Stimulated activated CD8-positive, alpha-beta memory T cell treated with anti-CD3 and anti-CD28 coated beads, Interleukin-7, amount 100 ng/mL, for 1 hour (primary cell): ENCODE measurements at places on chromosomes 13 and 19.

DNA sequence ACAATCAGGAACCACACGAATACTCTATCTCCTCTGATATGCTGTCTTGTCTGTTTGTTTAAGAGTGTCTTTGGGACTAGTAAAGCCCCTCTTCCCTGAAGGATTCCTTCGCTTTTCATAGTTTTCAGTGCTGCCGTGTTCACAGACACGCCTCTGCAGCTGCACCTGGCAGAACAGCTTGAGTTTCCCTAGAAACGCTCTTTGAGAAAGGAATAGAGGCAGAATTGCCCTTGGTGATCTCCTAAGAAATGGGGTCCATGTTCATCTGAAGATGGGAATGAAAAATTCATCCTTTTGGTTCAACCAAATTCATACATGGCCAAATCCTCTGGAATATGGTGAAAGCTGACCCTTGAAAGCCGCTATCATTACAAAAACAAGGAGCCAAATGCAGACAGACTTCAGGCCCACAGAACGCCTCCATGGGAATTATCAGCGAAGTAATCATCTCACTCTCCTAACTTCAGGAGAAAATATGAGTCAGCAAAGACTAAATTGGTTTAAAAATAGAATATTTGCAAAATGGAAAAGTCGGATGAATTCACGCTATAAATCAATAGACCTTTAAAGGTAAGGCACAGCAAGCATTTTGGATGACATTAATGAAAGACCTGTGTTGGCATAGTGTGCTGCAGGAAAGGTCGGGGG lies 5.5 kb downstream of the SACS start:
- no peak for DNase-seq

DNA sequence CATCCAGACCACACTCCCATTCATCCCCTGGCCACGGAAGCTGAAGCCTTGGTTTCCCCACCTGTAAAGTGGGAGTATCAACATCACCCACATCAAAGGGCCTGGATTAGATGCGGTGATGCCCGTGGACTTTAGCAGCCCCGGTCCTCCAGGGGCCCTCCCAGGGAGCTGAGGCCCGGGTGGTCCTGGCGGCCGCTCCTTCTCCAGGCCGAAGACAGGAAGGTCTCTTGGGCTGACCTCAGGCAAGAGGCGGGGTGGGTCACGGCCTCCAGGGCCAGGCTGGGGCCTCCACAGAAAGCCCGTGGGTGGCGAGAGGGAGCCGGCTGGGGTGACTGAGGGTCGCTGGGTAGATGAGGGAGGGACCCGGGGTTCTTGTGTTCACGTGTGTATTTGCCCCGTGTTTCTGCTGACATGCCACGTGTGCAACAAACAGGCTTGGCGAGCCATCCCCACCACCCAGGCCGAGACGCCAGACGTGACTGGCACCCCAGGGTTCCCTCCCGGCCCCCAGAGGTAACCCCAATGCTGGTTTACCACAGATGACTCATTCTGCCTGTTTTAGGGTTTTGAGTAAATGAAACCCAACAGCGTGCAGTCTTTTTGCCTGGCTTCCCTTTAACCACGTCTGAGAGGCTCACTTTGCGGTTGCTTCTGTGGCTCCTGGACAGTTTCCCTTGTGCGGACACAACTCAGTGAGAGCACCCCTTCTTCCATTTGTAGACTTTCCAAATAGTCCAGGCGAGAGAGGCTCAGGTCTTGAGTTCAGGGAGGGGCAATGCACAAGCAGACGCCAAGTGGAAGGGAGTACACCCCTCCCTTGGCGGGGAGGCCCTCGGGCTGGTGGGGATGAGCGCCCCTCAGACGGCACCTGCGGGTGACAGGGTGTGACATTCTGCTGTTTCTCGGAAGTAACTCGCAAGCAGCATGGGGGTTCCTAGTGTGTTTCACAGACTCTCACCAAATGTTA lies 42.9 kb downstream of the C13orf46 start:
- peak; percentile 36 for DNase-seq

GRCh38 chr19:8611391-8611876 lies 919 bp upstream of the ADAMTS10 start:
- DNase-seq, result no peak

DNA sequence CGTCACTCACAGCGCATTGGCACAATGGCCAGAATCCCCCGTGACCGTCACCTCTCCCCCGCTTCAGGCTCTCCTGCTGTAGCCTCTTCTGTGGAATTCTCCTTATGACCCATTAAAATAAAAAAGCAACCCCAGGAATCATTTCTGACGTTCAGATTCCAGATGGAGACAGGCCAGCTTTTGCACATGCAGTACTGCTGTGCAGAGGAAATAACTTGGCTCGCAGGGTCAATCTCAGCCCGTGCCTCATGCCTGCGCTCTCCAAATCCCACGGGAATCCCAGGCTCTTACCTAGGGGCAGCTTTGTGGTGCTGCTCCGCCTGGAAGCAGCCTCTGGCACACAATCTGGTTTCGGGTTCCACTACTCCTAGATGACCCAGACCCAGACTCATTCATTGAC lies 32.7 kb upstream of the SOX1 start:
- no peak for DNase-seq

- no peak for DNase-seq
Measured at GRCh38 chr13:87894059-87894458, 222.9 kb downstream of the SLITRK5 start.

- DNase-seq, result peak; percentile 58
Measured at GRCh38 chr19:20077791-20078463, at the start of gene ZNF90. Gene ZNF90 (plus strand): TSS chr19:20078000. CDS start chr19:20078133, 133 bp downstream.

GRCh38 chr19:28314756-28315155 lies 898.2 kb downstream of the UQCRFS1 start:
- no peak for DNase-seq

DNA sequence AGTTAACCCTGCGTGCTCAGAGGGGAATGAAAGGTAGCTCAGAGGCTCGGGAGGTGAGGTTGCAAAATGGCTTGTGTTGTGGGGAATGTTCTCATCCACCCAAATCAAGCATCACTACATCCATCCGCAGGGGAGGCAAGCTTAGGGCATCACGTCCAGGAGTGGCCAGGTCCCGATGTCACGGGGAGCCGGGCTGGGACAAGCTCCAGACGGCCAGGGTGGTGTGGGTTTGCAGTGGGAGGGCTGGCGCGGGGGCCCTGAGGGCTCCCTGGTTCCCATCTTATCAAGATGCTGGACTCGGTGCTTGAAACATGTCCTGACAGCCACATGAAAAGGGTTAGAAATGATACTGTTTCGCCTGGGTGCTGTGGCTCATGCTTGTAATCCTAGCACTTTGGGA lies 25.8 kb downstream of the EPN1 start:
- no peak for DNase-seq

DNA sequence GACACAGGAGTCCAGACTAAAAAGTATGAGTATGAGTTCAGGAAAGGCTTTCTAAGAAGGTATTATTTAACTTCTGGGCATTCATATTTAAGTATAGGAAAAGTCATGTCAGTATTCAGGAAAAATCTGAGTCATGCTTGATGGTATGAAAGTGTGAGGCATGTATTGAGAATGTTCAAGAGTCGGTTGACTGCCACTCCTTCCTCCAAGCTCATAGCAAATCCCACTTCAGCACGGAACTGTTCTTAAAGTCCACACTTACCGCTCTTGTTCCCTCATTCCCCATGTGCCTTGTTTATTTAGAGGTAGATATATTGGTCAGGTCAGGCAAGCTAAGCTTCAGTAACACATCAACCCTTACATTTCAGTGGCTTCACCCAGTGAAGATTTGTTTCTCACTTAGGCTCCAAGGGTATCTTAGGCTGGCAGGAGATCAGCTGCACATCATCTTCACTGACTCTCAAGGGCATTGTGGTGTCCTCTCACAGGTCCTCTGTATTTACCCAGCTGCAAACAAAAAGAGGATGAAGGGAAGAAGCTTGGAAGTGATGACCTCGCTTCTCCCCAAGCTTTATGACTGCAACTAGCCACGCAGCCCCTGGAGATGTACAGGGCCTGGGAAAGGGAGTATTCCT lies 1189.2 kb downstream of the EFNB2 start:
- DNase-seq, result no peak

DNA sequence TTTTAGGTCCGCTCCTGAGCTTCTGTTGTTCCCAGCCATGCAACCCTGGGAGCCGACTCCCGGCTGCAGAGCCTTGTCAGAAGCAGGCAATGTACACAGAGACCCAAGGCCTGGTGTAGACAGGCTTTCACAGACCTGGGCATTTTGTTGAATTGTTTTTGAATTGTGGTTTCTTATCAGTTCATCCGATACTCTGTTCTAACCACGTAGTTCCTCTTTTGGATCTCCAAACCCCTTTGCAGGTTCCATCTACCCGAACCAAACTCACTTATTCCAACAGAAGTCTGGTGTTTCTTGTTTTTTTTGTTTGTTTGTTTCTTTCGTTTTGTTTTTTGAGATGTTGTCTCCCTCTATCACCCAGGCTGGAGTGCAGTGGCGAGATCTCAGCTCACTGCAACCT lies 6.3 kb upstream of the NLRP2 start:
- DNase-seq, result no peak

DNA sequence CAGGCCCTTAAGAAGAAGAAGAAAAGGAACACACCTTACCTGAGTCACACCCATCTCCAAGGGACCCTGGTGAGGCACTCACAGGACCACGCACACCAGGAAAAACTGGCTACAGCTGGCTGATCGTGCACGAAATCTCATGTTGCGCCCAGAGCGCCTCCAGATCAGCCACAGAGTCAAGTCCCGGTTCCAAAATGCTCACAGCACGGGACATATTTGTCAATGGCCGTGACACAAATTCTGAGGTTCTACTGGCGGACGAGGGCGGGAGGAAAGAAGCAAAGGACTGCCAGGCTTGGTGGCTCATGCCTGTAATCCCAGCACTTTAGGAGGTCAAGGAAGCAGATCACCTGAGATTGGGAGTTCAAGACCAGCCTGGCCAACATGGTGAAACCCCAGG lies 21.5 kb downstream of the SH3GL1 start:
- DNase-seq, result no peak

DNA sequence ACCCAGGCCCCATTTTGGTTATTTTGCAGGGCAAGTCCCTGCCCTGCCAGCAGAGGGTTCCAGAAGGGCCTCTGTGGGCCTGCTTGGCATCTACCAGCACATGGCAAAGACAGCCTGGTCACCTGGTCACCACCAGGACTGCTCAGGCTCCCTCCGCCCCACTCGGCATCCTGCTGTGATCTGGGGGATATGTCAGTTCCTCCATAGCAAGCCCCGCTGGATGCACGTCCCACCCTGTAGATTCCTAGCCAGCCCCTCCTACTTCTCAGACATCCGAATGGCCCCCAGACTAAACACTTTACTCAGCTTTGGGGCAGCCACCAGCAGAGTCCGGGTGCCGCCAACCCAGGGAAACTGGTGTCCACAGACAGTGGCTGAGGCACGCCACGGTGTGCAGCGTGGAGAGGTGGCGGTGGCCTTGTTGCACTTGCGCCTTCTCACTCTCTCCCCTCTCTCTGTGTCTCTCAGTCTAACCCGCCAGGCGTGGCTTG lies 31.8 kb upstream of the USE1 start:
- DNase-seq, result no peak

DNA sequence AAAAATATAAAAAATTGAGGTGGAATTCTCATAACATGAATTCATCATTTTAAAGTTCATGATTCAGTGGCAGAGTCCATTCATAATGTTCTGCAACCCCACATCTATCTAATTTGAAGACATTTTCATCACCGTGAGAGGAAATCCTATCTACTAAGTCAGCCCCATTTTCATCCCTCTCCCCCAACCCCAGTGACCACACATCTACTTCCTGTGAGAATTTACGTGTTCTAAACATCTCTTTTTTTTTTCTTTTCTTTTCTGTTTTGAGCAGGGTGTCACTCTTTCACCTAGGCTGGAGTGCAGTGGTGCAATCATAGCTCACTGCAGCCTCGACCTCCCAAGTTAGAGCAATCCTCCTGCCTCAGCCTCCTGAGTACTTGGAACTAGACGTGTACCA lies 17.5 kb downstream of the ATCAY start:
- DNase-seq, result no peak

DNA sequence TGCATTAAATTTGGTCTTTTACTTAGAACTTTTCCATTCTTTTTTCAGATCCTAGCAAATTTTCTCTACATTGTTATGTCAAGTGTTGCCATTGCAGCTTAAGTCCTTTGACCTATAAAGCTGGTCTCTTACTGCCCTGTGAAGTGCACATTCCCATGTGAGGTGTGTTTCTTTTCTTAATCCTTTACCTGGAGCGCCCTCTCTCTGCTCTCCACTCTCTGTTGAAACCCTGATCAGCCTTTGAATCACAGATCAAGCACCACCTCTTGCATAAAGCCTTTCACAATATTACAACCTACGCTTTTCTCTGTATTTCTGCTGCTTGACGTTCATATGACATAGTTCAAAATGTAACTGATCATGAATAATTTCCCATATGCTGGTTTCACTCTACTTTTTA lies 84.8 kb downstream of the PCDH17 start:
- no peak for DNase-seq

DNA sequence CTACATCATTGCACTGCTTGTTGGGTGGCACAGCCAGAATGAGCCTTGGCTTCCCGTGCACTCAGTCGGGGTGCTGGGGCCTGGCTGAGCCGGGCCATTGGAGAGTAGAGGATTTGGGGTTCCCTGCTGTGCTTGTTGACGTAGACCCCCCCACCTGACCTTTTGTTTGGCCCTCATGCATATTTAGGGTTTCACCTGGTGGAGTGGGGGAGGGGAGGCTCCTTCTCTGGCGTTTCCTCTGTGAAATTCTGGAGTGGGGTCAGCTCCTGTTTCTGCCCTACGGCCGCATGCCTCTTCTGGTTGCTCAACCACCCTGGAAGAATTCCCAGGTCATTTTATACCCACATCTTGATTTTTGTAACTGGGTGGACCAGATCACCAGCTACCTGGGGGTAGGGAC lies 82.8 kb downstream of the SIPA1L3 start:
- no peak for DNase-seq

DNA sequence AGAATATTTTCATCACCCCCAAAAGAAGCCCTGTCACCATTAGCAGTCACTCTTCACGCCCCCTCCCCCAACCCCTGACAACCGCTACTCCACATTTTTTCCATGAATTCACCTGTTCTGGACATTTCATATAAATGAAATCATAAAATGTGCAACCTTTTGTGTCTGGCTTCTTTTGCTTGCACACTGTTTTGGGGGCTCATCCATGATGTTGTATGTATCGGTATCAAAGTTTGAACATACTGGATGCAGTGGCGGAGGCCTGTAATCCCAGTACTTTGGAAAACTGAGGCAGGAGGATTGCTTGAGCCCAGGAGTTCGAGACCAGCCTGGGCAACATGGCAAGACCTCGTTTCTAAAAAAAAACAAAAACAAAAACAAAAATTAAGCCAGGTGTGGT lies 7.2 kb downstream of the GADD45B start:
- no peak for DNase-seq
